ENCODE measurements at places on chromosomes 4 and X.

DNA sequence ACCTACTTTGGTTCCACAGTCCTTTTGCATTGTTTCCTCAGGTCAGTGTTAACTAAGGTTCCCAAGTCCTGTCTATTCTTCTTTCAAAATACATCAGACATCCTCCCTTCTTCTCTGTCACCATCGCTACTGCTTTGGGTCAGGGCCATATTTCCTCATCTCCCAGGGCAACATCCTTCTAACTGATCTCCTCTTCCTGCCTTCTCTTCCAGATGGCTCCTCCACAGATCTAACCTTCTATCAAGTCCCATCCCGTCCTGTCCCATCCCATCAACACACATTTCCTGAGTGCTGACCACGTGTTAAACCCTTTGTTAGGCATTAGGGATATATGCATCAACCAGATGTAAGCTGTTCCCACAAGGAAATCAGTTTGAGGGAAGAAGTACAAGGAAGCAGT is 25.9 kb downstream of the PLAC1 start:
- no peak for DNase-seq

- no peak for DNase-seq
Measured at GRCh38 chr4:62871078-62871477, 1538.2 kb downstream of the TECRL start.

DNA sequence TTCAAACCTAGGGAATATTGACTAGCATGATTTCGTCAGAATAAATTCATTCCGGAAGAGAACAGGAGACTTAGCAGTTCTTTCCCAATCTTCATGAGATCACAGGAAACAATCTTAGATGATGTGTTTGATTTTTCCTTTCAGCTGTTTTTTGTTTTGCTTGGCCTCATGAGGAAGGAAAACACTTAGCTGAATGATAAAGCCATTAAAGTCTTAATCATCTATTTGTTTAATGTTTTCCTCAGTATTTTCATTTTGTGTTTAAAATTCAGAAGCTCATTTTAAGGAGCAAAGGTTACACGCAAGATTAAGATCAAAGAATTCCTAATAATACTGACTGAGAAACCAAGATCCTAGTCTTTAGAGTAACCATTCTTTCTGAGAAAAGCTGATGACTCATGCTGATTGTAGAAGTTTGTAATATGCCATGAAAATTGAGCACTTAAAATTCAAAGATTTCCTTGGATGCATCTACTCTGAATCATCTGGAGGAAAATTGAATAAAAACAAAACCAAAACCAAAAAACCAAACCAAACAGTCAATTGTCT is 15.4 kb upstream of the TBC1D19 start:
- no peak for DNase-seq

DNA sequence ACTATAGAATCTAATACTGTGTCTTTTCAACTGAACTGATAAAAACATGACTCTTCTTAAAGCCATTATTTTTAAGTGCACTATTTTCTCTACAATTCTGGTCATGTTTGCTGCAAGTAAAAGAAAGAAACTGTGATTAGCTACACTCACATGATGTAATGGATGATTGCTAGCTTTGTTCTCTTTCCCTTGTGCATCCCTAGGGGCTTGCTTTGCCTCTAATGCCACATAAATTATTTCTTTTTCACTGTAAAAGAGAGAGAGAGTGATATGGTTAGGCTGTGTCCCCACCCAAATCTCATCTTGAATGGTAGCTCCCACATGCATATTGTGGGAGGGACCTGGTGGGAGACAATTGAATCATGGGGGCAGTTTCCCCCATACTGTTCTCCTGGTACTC is 630.2 kb upstream of the NR3C2 start:
- no peak for DNase-seq

- no peak for DNase-seq
Measured at GRCh38 chr4:168451744-168452390, 28.4 kb downstream of the DDX60L start.

DNA sequence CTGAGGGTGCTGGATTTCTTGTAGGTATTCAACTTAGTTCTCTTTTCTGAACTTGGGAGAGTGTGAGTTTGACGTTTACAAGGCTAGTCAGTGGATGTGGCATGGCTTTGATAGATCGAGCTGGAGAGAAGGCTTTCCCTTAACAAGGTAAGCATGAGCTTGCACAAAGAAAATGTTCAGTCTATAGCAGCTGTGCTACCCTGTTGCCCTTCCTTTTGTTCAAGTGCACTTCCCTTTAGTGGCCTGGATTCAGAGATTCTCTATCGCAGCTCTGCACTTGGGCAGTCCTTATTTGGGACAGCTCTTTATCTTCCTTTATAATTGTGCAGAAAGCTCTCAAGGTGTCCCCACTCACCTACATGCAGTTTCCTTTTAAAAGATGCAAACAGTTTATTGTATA is 198.0 kb downstream of the ARHGAP24 start:
- DNase-seq, result no peak

- no peak for DNase-seq
Measured at GRCh38 chr4:83932750-83933391, 397.0 kb downstream of the GPAT3 start.

DNA sequence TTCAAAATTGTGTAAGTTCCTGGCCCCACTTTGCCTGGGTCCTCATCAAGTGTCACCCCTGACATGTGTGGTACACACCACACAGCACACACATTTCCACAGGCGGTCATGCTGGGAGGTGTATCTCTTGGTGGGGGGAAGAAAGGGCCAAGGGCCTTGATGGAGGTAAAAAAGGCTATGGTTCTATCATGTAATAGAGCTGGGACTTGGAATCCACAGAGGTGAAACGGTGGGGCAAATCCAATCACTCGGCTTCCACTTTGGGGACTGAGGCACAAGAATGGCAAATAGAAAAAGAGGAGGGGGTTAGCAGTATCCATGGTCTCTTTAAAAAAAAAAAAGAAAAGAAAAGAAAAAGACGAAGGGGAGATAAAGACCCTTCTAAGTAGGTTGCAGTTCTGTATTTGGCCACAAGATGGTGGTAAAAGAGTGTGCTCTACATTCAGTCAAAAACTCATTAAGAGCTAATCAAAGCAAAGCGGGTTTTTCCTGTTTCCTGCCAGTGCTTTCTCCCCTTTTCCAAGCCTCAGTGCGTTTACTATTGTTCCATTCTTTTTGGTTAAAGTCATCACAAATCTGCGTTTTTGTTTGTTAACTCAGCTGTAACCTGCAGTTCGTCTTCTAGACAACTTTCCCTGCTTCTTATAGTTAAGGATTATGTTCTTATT is 37.0 kb upstream of the ATP6AP2 start:
- DNase-seq, result peak; percentile 67

- DNase-seq, result peak; percentile 67
Measured at GRCh38 chrX:115894087-115894486, 276.5 kb upstream of the AGTR2 start.

GRCh38 chr4:9976781-9977180 is 44.5 kb downstream of the SLC2A9 start:
- no peak for DNase-seq

DNA sequence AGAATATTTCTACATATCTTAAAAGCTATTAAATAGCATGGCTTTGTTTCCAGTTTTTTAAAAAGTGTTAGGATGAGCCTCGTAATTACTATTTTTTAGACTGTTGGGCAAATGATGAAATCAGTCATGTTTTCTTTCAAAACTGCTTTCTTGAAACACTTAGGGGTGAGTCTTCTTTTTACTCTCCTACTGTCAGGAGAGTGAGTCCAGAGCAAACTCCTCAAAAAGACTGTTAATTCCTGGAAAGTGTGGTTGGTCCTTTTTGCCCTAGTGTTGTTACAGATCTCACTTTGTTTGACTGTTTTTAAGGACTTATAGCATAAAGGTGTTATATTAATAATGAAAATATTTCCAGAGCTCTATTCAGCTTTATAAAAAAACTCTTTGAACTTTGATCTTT is 6.3 kb downstream of the GSTCD start:
- no peak for DNase-seq

GRCh38 chrX:7637066-7637465 is 205.9 kb upstream of the VCX start:
- DNase-seq, result no peak

DNA sequence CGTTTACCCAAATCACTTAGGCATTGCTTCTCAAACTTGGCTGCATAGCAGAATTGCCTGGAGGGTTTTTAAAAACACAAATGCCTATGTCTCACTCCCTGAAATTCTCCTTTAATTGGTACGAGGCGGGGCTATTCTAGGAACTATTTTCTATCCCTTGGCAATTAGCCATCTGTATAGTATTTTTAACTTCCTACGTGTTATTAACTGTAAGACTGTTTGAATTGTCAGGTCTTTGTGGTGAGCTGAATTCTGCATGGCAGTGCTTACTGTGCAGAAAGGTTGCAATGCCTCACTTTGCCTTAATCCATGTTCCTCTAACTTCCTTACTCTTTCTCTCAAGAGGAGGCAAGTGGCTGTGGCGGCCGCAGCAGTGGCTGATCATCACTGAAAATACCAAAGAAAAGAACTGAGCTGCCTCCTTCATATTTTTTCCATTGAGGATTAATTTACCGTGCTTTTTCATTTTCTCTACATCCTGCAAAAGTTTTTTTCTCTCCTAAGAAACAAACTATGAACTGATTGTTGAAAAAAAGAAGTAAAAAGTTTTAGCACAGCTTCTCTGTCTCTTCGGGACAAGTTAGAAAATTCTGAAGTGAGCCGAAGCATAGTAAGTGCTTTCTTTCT is at the start of gene SHROOM3:
Gene SHROOM3, plus strand, starts transcription at position 329 of the 627 bp plus-strand sequence. CDS start 824 bp downstream, outside the sequence.
- DNase-seq, result no peak

- DNase-seq, result no peak
Measured at GRCh38 chrX:13115146-13115855, 70.9 kb upstream of the FAM9C start.

DNA sequence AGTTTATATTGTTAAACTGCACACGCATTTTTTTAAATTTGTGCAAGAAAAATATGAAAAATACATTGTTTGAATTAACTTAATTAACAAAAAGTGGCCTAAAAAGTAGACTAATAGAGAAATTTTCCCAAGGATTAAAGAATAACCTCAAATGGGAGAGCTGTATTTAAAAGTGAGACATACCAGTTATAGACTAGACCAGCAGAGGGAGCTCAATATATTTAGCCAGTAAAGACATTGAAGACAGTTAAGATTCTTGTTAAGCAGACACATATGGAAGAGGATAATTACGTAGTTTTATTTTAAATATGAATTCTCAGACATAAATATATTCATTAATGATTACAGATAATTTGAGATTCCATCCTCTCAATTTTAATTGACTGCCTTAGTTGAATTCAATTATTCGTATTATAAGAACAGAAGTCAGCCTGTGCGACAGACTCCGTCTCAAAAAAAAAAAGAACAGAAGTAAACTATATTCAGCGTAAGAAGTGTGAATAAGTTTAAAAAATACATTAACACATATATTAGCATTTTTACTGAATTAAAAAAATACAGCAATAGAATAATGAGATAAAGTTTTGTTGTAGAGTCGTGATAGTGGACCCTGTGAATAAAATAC is 64.8 kb downstream of the GLRA3 start:
- DNase-seq, result peak; percentile 17

- DNase-seq, result no peak
Measured at GRCh38 chrX:108642273-108642628, 94.1 kb downstream of the IRS4 start.

- DNase-seq, result no peak
Measured at GRCh38 chr4:143405075-143405730, 68.5 kb downstream of the GAB1 start.

DNA sequence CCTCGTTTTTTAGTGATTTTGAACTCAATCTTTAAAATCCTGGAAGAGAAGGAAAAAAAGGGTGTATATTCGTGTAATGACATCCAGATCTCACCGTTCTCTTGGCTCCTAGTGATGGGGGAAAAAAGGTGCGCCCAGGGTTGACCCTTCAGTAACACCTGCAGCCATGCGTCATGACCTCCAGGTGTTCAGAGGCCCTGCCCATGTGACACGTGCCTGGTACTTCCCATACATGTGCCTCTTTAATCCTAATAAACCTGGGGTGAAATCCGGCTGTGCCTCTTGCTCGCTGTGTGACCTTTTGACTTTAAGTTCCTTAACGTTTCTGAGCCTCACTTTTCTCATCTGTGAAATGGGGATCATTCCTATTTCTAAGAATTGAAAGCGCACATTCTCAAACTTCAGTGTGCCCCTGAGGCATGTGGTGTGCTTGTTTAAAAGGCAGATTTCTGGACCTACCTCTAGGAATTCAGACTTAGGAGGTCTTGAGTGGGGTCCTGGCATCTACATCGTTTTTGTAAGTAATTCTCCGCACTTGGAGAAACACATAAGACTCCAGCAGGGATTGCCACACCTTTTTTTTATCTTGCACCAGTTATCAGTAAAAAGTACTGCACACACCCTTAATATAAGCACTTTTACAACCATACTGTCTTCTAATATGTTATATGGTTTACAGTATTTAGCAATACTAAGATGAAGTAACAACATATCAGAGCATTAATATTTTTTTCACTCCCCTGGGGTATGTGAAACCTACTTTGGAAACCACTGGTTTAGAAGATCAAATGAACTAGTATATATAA is 90.1 kb downstream of the RELL1 start:
- DNase-seq, result no peak

DNA sequence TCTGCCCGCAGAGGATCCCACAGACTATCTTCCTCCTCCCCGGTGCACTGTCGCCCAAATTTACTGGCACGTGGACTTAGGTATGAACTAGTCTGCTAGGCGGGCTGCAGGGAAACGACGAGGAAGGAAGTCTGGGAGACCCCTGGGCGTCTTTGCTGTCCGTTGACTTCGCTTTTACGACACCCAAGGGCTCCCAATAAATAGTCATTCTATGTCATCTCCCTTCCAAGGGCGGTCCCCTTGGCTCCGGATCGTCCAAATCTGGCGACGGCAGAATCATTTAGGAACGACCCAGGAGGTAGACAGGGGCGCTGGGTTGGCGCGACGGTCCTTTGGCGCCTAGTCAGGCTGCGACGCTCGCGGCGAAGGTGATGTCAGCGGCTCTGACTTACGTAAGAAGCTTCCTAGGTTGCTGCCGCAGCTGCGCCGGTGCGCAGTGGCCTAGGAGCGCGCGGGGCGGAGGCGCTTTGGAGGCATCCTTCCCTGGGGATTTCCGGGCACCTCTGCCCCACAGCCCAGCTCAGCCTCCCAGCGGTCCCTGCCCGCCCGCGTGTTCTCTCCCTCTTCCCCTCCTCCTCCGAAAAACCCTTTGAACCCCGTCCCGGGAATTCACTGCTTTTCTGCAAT is 2.2 kb downstream of the NHS start:
- peak; percentile 64 for DNase-seq

DNA sequence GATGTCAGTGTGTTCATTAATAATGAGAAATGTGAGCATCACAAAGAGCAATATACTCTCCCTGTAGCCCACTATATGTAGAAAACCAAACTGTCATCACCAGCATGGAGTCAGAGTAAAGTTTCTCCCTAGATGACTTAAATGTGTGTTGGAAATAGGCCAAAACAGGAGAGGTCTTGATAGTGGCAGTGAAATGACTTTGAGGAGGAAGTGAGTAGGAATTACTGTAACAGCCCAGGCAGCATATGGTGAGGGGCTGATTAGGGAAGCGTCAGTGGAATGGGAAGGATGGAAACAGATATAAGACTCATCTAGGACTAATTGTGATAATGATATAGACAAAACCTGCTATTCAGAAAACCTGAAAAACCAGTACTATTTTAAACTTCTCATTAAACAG is 83.9 kb downstream of the ATXN3L start:
- DNase-seq, result no peak

DNA sequence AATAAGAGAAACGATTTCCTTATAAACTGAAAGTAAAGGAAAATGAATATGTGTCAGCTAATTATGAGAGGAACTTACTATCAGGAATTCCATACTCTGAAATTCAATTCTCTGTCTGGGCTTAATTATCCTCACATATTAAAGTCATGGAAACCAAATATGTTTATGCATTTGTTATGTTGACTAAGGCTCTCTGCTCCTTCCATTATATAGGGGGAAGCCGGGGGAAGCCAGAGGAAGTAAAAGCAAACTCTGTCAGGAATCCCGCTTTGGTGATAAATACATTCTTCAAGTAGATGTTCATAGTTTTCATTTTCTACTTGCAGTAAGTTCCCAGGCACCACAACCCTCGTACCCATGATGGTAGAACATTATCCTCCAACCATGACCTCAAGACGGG is 142.8 kb upstream of the VCX2 start:
- DNase-seq, result no peak

Measured in NCI-H146 (cell line).